ENCODE measurements at places on chromosomes 3 and 15. TPM values are rescaled to one million over a fixed set of nuclear protein-coding genes. Genes with fewer than 3 reads are reported as not detected.

OXTR gene
- polyA plus RNA-seq: 0.49 TPM

ZCWPW2 gene
- 0.77 TPM for polyA plus RNA-seq

LINGO1 gene
- polyA plus RNA-seq: 0.78 TPM

HTR3E gene
- not detected for polyA plus RNA-seq

SHF gene
- 3.4 TPM for polyA plus RNA-seq

TPRG1 gene
- polyA plus RNA-seq: 8.3 TPM

CHRM5 gene
- not detected for polyA plus RNA-seq

LRRC57 gene
- 6.9 TPM for polyA plus RNA-seq

ITIH4 gene
- 4.5 TPM for polyA plus RNA-seq

ACSBG1 gene
- polyA plus RNA-seq: 1.5 TPM

AEN gene
- polyA plus RNA-seq: 15.4 TPM

BCL2A1 gene
- polyA plus RNA-seq: 61.9 TPM

MPI gene
- 31.7 TPM for polyA plus RNA-seq

CELF6 gene
- polyA plus RNA-seq: 6.4 TPM

ACVR2B gene
- 0.80 TPM for polyA plus RNA-seq

ZPLD1 gene
- 0.05 TPM for polyA plus RNA-seq

- DNase-seq: no peak
Measured at GRCh38 chr3:187044206-187044605, 95.1 kb downstream of the RPL39L start.

- no peak for DNase-seq
Measured at GRCh38 chr3:197883541-197883940, 66.4 kb upstream of the RPL35A start.

- DNase-seq: no peak
Measured at GRCh38 chr3:42092006-42092405, 849 bp downstream of the TRAK1 start.

DNA sequence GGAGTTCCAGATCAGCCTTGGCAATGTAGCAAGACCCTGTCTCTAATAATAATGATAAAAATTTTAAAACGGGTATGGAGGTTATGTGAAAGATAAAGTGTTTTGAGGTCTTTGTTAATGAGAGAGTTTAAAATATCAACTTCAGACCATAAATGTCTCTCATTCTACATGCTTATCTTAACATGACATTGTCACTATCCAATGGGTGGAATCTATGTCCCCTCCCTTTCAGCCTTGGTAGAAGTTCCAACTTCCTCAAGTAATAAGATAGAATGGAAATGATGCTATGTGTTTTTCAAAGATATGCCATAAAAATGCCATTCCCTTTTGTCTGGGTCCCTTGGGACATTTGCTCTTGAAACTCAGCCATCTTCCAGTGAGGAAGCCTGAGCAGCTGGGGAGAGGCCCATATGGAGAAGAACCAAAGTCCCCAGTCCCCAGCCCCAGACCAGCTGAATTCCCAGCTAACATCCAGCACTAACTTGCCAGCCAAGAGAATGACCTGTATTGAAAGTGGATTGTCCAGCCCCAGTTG, 17.0 kb downstream of the RPSA start:
- DNase-seq: no peak

- no peak for DNase-seq
Measured at GRCh38 chr15:89820666-89821611, 6.3 kb upstream of the ANPEP start.

DNA sequence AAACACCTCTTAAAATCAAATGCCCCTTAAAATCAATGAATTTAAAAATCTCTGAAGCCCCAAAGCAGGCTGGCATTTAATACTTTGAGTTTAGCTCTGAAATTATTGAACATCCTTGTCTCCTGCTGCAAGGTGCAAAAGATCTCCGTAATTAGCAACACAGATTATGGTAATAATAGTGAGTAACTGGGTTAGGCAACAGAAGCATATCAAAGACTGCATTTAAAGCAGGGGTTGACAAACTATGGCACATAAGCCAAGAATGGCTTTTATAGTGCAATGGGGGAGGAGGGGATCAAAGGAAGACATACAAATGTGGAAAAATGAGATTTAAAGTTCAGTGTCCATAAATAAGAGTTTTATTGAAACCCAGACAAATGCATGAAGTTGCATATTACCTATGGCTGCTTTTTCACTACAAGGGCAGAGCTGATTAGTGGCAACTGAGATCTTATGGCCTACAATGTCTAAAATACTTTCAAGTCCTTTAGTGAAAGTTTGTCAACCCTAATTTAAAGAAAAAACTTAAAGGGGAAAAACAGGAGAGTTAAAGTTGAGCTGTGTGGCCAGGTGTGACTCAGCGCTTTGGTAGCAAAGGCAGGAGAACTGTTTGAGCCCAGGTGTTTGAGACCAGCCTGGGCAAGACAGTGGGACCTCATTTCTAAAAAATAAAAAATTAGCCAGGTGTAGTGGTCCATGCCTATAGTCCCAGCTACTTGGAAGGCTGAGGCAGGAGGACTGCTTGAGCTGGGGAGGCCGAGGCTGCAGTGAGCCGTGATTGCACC, 157.6 kb downstream of the TBL1XR1 start:
- DNase-seq: no peak

DNA sequence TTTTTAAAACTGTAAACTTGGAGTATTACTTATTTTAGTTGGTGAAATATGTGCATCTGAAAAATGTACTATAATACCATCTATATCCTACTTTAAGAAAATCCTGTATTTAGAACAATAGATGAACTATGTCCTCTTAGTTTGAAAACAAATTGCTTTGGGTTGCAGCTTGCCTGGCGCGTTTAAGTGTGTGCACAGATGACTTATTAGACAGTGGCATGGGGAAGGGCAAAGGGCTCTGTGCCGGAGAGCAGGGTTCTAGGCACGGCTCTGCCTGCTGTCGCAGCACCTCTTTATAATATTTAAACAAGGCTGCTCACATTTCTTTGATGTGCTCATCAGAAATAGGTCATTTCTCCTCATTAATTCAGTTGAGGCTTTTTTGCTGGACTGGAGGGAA, 10.0 kb downstream of the PXK start:
- no peak for DNase-seq

DNA sequence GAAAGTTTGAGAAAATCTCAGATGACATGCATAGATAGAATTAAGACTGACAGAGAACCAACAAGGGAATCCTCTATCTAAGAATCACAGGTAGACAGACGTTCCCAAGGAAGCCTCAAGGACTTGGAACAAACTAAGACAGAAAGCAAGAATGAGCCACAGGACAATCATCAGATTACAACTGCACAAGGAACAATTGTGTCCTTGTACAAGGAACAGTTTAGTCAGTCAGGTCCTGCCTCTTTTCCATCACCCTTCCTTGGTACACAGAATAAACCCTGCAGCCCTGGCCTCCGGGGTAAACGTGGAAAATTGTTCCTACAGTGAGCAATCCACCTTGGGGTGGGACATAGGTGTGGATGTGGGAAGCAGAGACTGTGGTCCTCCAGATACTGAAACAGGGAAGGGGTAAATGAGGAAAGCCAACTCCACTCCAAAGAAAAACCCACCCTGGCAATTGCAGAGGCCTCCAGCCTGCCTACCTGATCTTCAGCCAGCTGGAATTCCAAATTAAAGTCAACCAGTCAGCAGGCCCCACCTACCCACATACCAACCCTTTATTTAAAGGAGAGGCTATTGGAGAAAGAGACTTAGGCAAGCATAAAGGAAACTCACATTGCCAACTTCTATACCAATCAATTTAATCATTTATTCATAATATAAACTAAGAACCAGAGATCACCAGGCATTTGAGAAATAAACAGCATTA, 73.4 kb downstream of the ULK4 start:
- no peak for DNase-seq

DNA sequence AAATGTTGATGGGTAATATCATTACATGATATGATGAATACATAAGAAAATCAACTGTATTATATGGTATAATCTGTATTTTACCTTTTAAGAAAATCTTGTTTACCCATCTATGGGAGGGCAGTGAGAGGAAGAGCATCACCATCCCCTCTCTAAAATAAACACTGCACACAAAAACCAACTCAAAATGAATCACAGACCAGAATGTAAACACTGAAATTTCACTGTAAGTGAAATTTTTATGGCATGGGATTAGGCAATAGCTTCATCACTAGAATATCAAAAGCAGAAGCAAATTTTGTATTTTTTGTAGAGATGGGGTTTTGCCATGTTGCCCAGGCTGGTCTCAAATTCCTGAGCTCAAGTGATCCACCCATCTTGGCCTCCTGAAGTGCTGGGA, 26.2 kb downstream of the IFT80 start:
- DNase-seq: no peak

DNA sequence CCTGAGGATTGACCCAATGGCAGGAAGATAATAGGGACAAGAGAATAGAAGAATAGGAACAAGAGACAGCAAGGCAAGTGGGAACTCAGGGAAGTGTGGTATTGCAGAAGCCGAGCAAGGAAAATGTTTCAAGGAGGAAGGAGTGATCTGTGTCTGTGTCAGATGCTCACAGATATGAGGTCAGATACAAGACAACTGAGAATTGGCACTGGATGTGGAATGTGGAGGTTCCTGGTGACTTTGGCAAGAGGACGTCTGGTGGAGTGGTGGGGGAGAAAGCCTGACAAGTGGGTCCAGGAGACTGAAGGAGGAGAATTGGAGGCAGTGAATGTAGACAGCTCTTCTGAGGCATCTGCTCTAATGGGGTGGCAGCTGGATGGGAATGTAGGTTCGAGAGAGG, 24.1 kb downstream of the GYG1 start:
- no peak for DNase-seq

DNA sequence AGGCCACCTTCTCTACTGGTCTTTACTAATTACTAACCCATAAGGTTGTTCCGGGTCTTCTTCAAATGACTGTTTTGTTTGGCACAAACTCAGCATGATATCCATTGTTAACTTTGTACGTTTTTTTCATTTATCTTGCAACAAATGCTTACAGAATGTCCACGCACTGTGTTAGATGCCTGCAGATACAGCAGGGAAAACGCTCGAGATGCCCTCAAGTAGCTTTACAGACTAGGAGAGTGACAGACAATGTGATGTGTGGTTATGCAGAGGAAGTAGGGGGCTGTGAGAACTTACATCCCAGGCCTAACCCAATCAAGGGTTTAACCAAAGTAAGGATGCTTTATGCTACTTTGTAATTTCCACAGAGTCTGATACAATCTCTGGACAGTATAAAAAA, 949 bp upstream of the RFC4 start:
- DNase-seq: no peak

DNA sequence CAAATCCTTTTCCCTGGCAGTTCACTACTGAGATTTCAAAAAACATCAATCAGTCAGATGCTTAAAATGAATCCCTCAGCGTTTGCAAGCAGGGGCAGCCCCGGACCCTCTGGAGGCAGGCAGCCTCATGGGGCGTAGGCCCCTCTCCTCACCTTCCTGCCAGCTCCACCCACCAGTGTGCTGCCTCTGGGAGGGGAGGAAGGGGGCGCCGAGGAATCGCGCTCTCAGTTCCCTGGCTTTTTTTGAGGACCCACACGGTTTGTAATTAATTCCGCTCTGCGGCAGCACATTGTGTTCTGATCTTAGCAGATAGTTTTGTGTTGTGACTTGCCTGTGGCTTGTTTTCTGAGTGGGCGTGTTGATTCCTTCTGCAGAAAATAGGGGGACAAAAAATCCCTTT, 159.9 kb downstream of the KLF13 start:
- no peak for DNase-seq

DNA sequence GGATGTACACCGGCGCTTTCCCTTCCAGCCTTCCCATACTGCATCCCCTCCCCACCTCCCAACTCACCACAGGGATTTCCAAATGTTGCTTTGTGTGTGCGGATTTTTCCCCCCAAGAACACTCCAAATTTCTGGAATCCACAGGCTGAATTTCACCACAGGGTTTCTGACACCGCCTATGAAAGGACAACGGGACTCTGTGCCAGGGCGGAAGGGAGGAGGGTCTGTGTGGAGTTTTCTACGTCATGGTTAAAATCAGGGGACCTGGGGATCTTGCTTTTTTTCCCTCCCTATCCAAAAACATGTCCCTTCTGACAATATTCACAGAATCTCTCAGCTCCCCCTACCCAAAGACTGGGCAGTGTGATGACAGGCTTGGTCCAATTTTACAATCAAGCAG, 14.6 kb downstream of the CYP19A1 start:
- DNase-seq: no peak

DNA sequence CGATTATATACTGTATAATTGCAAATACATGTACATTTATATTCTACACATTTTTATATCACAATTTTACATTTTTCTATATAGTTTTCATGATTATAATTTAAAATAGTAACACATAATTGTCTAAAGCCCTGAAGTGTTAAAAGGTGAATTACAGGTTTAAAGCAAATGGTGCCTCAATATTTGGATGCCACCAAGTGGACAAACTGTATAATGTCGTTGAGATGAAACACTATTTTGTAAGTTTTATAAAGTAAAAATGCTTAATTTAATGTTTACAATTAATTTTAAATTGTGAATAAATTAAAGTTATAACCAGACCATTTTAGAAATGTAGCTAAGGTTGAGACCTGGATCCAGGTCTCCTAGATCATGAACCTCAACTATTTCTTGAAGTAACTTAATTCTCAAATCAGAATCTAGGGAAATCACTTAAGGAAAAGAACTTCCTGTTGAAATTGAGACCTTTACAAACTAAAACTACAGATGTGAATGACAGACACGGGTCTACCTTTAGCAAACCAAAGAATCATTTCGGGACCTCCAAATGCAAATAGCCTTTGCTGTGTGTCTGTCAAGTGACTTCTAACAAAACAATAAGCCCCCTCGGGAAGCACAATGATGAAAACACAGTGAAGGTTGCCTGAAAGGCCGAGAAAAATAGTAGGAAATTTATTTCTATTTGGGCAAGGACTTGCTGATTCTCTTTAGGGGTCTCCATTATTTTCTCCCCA, 37.8 kb downstream of the EHHADH start:
- peak; percentile 47 for DNase-seq

DNA sequence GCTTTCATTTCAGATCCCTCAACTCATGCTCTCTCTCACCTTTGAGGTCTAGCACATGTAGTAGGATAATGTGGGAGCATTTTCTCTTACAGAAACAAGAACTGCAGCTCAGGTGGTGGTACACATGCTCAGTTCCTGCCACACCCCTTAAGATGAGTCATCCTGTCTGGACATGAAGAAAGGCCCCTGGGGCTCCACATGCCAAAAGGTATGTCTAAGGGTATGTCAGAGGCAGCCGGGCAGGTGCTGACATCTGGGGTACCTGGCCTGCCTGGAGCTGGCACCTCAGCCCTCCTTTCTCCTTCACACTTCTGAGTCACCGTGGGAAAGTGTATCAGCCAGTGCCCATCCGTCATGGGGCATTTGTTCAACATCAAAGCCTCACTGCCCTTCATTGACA, 209.9 kb downstream of the OCA2 start:
- DNase-seq: no peak

- no peak for DNase-seq
Measured at GRCh38 chr3:66985336-66985920, 12.7 kb upstream of the KBTBD8 start.

GRCh38 chr3:161573136-161573535, 76.5 kb downstream of the OTOL1 start:
- no peak for DNase-seq
